ENCODE measurements at places on chromosomes 2 and 18.

DNA sequence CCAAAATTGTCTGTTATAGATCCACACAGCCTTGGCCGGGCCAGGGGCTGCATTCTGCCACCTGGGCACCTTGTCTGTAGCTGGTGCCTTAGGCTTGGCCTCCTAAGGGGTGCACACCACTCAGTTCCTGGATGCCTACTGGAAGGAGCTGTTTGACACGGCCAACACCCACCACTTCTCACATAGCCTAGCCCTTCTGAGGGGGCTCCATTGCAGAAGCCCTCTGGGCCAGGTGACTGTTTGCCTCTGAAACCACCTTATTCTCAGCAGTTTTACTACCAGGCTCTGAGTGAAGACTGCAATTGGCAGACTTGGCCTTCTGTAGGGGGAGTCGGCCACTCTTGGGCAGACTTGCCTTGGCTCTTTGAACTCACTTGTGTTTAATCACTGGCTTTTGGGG is 39.5 kb downstream of the EPHA4 start:
- DNase-seq: no peak

- DNase-seq: no peak
Measured at GRCh38 chr2:126241001-126241400, 415.0 kb upstream of the GYPC start.

- no peak for DNase-seq
Measured at GRCh38 chr2:8495189-8495989, 186.5 kb upstream of the ID2 start.

GRCh38 chr18:23689031-23689615 is at the start of gene LAMA3:
Gene LAMA3 (plus strand): TSS chr18:23689453. CDS start chr18:23689684, 231 bp downstream.
- DNase-seq: peak; percentile 62

GRCh38 chr2:196586511-196586991 is 53.0 kb upstream of the CCDC150 start:
- DNase-seq: peak; percentile 73
